Heart right ventricle (tissue), 16 donors: ENCODE measurements at places on chromosomes 1 and 21.

- DNase-seq: no peak
Observed at GRCh38 chr1:118202076-118202608, 17.1 kb upstream of the SPAG17 start.

GRCh38 chr1:93716941-93717368 is 35.3 kb upstream of the BCAR3 start:
- DNase-seq: no peak

DNA sequence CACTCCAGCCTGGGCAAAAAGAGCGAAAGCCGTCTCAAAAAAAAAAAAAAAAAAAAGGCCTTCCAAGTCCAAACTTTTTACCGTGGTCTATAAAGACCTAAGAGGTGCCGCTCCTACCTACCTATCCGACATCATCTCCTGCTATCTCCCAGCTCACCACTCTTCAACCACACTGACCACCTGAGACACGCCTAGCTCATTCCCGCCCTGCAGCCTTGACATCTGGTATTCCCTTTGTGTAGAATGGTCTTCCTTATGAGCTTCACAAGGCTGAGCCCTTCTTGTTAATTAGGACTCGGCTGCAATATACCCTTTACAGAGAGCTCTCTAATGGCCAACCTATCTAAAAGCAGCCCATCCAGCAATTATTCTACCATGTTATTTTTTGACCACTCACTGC is 680 bp downstream of the MAGOH start:
- DNase-seq: no peak

- no peak for DNase-seq
Observed at GRCh38 chr21:32135401-32136363, 143.2 kb downstream of the MIS18A start.

DNA sequence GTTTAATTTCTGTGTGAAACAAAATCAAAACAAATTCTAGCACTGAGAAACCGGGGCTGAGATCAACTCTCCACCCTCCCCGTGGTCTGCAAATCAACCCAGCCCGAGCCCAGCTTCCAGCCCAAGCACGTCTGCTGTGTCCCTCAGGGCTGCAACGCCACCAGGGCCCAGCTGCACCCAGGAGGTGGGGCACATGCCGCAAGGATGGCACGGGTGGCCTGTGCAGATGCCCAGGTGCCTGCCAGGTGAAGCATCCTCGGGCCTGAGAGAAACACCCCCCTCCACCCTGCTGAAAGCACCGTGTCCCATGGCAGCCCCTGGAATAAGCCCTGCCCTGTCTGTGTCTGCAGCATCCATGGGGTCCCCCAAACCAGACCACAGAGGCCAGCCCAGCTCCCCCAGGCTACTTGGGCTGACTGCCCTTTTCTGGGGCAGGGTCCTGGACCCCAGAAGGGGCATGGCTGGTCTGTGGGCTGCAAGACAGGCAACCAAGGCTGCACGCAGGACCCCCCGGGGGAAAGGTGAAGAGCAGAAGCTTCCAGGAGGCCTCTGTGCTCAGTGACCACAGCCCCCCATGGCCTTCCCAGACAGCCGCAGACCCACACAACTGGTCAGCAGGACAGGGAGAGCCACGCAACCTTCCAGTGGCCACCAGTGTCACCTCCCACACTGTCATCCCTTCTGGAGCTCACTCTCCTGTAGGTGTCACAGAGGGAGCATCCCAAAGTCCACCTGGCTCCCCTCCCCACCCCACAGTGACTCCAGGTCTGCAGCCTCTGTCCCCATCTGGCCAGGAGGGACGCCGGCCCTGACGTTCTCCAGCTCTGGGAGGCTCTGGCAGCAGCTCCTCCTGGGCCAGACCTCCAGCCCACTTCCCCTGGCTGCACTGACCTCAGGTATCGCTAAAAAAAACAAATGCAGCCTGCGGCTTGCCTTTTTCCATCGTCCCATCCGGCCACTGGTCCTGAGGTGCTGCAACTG is 7.7 kb downstream of the WNT9A start:
- DNase-seq: no peak
